Left renal cortex interstitium (tissue), 4 donors: ENCODE measurements at places on chromosomes 1 and 21. TPM values are rescaled to one million over a fixed set of nuclear protein-coding genes. Genes with fewer than 3 reads are reported as not detected.

The SFN gene
- polyA plus RNA-seq, result 1.1 TPM

The DEPDC1 gene
- 16.8 TPM for polyA plus RNA-seq

The TRPM2 gene
- 1.2 TPM for polyA plus RNA-seq

The FAM131C gene
- 1.8 TPM for polyA plus RNA-seq

The FCRL3 gene
- 0.13 TPM for polyA plus RNA-seq

The UHMK1 gene
- 35.1 TPM for polyA plus RNA-seq

The BRDT gene
- 0.29 TPM for polyA plus RNA-seq

The RUSC1 gene
- polyA plus RNA-seq, result 43.0 TPM

The PLA2G2A gene
- polyA plus RNA-seq, result not detected
